ENCODE measurements at places on chromosomes 1 and 21.

GRCh38 chr1:56965916-56966697, at the start of gene C8B:
Gene C8B (minus strand): TSS chr1:56966015. CDS start chr1:56965948, 67 bp downstream.
- no peak for DNase-seq

- DNase-seq, result peak; percentile 48
Measured at GRCh38 chr1:6614019-6614928, 743 bp downstream of the PHF13 start.

- DNase-seq, result no peak
Measured at GRCh38 chr1:111943846-111944749, 45.4 kb downstream of the KCND3 start.

GRCh38 chr1:191851799-191852595, 306.3 kb upstream of the RGS18 start:
- peak; percentile 40 for DNase-seq

GRCh38 chr1:41380979-41381691, 19.9 kb downstream of the FOXO6 start:
- DNase-seq, result no peak

Data from fibroblast of skin of back (primary cell).